ENCODE measurements at places on chromosomes 3 and 15.
A peak's percentile ranks its signal among the peaks of the same experiment; 100 is the strongest.

DNA sequence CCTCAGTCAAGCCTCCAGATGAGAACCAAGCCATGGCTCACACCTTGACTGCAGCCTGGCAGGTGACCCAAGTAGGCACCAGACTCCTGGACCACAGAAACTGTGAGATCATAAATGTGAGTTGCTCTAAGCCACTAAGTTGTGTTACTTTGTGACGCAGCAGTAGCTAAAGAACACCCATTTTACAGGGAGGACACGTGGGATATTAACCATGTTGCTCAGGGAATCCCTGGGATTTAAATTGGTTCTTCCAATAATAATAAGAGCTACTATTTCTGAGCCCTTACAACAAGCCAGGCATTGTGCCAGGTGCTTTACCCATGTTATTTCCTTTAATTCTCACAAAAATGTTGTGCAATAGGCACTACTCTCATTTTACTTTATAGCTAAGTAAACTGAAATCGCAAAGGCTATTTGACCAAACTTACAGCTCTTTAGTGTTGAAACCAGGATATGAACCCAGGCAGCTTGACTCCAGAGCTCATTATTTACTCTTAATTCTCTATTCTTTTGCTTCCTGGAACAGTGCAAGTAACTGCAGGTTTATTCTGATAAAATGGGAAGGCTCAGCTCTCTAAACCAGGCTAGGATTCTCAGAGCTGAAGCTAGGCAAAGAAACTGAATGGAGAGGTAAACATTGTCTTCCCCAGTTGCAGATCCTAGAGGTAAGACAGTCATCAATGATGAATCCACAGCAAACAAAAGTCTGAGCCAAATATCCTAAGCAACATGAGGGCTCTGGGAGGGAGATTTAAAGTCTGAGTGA lies 294.4 kb downstream of the KBTBD8 start:
- DNase-seq, result no peak

GRCh38 chr3:51715977-51716294 lies 9.1 kb downstream of the GRM2 start:
- DNase-seq, result no peak

DNA sequence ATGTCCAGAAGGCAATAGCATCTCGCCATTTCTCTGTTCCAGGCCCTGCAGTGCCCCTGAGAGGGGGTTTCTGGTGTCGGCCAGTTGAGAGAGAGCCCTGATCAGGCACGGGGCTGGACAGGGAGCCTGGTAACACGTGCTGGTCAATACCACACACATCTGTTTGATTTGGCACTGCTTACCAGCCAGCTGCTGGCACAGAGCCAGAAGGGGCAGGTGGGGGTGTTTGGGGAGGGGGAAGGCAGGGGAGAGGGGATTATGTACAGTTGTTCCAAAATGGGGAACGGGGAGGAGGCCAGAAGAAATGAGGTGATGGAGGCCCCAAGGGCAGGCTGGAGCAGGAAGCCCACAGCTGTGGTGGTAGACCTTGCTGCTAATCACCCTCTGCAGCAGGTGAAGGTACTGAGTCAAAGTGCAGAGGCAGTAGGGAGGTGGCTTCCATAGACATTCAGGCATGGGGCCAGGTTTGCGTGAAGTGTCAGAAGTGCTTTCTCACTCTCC lies 153.5 kb upstream of the LPP start:
- no peak for DNase-seq

- no peak for DNase-seq
Measured at GRCh38 chr3:125350597-125350996, 24.5 kb downstream of the ZNF148 start.

DNA sequence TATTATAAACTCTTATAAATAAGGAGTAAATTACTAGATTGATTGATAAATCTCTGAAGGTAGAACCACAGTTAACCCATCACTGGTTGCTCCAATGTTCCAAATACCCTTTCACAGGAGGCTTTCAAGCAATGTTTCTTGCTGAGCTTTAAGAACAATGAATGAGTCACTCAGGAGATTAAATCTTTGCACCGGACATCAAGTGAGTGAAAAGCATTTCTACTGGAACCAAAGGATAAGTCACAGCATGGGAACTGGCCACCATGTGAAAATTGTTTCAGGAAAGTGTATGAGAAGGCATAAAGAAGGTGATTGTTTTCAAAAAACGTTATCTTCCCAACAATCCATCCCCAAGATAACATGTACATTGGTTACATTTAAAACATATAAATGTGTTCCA lies 90.6 kb downstream of the CNTN3 start:
- DNase-seq, result no peak

DNA sequence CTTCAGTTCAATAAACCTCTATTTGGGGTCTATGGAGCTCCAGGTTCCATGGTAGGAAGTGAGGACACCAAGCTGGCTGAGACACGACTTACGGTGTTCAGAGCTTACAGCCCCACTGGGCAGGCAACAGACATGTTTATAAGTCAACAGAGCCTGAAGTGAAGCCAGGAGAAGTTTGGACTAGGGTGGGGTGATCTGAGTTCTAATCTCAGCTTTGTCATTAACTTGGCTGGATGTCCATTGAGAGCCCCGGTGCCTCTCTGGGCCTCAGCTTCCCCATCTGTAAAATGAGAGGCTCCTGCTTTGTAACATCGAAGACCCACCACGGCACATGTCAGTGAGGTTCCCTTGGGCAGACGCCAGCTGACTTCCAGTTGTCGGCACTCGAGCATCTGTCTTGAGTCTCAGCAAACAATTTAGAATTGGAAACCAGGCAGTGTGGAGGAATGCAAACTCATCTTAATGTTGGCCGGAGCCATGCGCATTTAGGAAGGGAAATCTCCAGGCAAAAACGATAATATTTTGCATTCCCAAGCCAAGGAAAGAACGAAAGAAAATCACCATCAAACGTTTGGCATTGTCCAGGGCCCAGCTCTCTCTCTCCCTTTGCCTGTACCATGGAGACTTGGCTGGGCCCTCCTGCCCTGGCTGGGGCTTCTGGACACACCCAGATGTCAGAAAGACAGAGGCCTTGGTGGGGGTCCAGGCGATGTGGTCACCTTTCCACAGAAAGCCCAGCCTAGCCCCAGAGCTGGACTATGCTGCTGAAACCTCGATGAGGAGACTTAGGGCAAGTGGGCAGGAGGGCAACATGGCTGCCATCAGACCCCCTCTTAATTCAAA lies 18.4 kb downstream of the ITGA11 start:
- DNase-seq, result no peak

DNA sequence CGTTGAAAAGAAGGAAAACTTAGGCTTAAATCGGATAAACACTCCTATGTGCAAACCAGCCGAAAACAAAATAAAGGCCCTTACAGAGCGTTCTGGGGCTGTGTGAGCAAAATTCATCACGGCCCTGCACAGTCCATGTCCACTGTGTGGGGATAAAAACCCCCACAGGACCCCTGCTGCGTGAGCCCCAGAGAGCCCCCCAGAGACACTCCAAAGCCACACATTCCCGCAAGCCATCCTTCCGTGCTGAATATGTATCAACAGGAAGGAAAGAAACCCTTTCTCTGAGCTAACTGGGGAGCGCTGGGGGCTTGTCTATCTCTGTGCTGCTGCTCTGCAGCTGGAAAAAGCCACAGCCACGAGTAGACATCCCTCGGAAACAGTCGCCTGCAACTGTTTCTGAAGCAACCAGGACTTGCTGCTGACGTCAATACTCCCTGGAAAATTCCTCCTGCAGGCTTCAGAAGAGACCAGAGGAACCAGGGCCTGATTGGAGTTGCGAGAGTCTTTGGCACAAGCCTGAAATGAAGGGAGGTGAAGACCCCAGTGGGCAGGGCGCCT lies 72.7 kb downstream of the NUP210 start:
- DNase-seq, result no peak

GRCh38 chr3:46410669-46411068 lies 3.6 kb downstream of the CCRL2 start:
- no peak for DNase-seq

DNA sequence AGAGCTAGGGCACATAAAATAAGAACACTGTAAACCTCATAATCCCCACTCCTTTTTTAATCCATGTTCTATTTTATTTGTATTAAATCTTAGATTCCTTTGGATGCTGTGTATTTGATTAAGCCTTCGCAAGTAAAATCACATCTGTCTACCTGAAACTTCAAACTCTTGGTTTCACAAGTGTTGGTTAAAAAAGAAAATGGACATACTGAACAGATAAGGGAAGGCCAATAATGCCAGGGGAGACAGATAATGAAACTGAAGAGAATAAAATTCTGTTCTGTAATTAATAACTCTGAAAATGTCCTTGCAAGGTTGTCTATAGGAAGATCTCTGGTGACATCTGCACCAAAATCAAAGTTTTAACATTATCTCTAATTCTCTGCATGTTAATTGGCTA lies 114.2 kb downstream of the ULK4 start:
- no peak for DNase-seq

DNA sequence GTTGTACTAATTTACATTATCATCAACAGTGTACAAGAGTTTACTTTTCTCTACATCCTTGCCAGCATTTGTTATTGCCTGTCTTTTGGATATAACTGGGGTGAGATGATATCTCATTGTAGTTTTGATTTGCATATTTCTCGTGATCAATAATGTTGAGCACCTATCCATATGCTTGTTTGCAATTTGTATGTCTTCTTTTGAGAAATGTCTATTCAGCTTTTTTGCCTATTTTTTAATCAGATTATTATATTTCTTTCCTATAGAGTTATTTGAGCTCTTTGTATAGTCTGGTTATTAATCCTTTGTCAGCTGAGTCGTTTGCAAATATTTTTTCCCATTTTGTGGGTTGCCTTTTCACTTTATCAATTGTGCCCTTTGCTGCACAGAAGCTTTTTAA lies 540.8 kb upstream of the SGO1 start:
- no peak for DNase-seq

DNA sequence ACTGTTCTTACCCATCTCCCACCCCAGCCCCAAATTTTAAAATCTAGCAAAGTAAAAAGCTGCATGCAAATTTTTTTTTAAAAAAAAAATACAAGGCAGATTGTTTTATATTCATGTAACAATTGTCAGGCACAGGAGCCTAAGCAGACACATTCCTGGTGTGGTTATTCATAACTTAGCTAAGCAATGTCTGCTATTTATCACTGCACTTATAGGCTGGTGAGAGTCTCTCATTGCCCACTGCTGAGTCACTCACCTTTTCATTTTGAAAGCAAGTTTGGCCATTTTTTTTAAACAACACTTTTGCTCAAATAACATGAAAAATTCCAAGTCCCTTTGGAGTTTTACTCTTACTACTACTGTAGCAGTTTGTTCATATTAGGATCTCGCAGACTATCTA lies 413.9 kb downstream of the RBMS3 start:
- no peak for DNase-seq

DNA sequence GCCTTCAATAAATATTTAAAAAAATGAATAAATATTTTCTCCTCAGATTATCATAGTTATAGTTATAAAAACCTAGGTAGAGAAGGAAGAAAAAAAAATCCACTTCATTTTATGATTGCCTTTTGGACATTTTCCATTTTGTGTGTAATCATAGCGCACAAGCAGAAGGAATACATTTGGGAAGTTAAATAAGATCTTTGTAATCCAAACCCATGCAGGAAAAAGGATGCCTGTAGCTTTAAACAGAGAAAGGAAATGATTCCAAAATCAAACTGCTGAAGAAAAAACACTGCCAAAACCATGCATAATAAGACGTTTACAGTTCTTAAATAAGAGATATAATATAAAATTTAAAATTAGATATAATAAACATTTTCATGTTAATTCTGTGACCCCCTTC lies 7.4 kb upstream of the CCDC54 start:
- no peak for DNase-seq

DNA sequence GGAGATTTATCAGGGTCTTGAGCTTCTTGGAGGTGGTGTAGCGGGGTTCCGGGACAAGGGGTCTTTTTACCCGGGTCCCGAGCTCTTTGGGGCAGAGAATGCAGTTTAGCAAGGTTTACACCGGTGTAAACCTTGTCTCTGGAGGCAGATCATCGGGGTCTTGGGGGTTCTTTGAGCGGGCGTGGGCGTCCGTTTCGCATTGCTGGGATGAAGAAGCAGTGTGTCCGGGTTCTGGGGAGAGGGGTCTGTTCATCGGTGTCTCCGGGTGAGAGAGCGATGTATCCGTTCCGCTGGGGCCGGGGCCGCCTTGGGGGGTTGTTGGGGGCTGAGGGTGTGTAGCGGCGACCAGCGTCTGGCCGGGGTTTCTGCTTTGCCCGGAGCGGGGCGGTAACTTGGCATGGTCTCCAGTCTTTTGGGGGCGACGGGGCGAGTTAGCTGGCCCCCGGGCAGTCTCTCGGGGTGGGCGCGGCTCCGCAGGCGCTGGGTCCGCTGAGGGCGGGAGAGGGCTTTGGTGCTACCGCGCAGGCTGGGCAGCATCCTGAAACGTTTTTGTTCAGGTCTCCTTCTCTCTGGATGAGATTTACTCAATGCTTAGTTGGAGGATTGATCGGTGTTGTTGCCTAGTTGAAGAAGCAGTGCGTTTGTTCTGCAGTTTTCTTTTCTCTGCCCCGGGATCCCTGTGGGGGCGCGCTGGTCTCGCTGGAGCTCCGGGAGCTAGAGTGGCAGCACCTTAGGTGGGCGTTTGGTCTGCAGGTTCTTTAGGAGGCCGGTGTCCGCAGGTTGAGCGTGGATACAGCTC lies 843 bp downstream of the GLCE start:
- peak; percentile 7 for DNase-seq

DNA sequence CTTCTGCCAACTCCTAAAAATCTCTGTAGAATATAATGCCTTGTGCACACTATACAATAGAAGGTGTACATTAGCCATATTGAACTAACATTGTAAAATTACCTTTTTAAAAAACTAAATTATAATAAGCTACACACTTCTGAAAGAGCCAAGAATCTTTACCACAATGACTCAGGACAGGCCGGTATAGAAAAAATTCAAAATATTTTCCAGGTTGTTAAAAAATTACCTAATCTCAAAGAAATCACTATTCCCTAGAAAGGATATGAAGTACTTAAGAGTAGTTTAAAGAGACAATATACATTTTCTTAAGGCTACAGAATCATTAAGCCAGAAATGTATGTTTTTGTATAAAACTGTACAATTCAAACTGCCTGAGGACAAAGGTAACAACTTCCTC lies 48.5 kb downstream of the TJP1 start:
- DNase-seq, result no peak

- no peak for DNase-seq
Measured at GRCh38 chr15:39125226-39125625, 455.7 kb upstream of the THBS1 start.

- no peak for DNase-seq
Measured at GRCh38 chr3:55621026-55621422, 133.9 kb upstream of the WNT5A start.

DNA sequence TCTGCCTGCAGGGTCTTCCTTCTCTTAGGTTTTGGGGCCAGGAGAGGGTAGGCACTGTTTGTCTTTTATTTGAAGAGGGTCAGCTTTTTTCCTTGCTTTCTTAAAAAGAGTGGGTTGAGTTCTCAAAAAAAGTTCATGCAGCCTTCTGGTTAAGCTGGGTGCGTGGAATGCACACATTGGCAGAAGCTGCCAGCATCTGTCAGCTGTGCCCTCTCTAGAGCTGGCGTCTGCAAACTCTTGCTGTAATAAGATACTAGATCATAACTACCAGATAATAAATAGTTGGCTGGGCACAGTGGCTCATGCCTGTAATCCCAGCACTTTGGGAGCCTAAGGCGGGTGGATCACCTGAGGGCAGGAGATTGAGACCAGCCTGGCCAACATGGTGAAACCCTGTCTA lies 373.4 kb downstream of the OCA2 start:
- no peak for DNase-seq
